ENCODE measurements at places on chromosomes 4 and X. TPM values are rescaled to one million over a fixed set of nuclear protein-coding genes. Genes with fewer than 3 reads are reported as not detected.

The RTL9 gene
- total RNA-seq = not detected

The TCP11X2 gene
- not detected for total RNA-seq

DNA sequence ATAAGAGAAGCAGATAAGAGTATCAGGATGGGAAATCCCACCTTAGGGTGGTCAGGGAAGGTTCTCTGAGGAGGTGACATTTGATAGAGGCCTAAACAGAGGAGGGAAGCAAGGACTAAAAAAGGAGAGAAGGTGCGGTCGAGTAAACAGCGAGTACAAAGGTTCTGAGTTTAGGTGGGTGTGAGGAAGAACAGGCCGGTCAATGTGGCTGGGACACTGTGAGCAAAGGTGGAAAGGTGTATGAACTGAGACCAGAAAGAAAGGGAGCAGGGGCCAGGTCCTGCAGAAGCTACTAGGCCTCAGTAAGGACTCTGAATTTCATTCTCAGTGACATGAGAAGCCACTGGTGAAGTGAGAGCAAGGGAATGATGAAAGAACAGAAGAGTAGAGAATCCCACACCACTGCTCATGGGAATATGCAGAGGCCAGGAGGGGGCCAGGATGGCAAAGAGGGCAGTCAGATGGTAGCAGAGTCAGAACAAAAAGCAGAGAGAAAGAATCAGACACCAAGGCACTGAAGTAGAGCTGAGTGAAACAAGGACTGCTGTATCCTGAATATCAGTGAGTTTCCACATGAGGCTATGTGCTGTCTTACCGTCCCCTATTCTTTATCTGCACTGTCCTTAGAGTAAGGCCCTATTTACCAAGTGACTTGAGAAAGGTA is 18.0 kb downstream of the PRSS48 start:
- no peaks in the 10 kb centered on the region for H3K27me3 ChIP-seq
- no peak overlapping the region for H3K27ac ChIP-seq
- no peak overlapping the region for H3K4me3 ChIP-seq
- no peak for DNase-seq

GRCh38 chr4:185938654-185939053 is 126.7 kb upstream of the SORBS2 start:
- no peak for DNase-seq
- H3K27me3 ChIP-seq = no peaks in the 10 kb centered on the region
- H3K36me3 ChIP-seq = no peaks in the 10 kb centered on the region

DNA sequence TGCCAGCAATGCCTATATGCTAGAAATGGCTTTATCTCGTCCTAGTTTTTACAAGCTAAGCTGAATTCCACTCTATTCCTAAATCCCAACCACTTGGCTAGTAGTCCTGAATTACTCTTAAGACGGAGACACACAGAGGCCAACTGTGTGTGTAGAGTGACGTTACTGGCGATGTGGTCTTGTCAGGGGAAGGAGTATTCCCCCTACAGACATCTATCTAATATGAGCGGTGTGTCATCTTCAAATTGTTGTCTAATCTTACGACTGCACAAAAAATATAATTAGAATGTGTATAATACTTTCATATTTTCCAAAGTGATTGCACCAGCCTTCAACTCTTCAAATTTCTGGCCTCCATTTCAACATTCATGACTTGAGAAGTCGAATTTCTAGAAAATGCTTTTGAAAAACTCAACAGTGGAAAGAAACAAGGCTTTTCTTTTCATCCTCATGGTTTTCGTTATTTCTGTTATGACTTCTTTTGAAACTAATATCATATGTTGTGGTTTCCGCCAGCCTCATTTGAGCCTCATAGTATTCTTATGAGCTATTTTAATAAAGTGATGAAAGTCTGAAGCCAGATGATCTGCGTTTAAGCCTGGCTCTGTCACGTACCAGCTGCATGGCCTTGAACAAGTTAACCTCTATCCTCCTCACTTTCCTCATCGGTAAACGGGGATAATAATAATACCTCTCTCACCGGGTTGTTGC is 132.3 kb downstream of the SOWAHB start:
- H3K27me3 ChIP-seq = no peaks in the 10 kb centered on the region
- no peak for DNase-seq
- H3K4me3 ChIP-seq = no peak overlapping the region
- no peaks in the 10 kb centered on the region for H3K36me3 ChIP-seq
- no peaks in the 10 kb centered on the region for H3K4me1 ChIP-seq

DNA sequence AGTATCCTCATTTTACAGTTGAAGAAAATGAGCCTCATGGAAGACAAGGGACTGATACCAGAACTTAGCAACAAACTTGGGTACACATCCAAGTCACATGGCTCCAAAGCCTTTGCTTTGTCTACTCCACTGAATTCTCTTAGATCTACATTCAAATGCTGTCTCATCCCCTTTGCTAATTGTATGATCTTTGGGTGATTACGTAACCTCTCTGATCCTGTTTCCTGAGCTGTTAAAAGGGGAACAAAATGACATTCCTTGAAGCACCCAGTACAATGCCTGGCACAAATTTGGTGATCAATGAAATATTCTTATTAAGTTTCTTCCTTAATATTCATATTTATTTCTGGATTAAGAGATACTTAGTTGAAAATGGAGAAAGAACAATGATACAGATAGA is 5.9 kb upstream of the HPGD start:
- no peaks in the 10 kb centered on the region for H3K4me1 ChIP-seq
- H3K27me3 ChIP-seq = no peaks in the 10 kb centered on the region
- DNase-seq = no peak

Measured in uterus (tissue), 4 donors.